NCI-H1694 treated with DMSO at 0.1 percent for 48 hours (cell line): ENCODE measurements at places on chromosomes 11 and 22.

DNA sequence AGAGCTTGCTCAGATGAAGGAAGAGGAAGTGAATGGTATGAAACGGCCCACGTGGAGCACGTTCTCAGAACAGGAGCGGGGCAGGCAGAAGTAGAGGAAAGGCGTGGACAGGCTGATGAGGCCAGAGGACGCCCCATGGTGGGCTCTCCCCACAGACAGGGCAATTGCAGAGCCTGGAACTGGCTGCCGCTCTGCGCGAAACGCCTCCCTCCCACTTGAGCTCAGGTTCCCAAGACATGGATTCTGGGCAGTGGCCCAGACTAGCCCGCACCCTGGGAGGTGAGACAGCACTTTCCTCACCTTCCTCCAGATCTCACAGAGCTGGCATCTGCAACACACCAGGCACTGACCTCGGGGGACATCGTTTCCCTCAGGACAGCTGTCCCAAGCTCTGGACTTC lies 117.6 kb downstream of the PHF21B start:
- no peak for DNase-seq

DNA sequence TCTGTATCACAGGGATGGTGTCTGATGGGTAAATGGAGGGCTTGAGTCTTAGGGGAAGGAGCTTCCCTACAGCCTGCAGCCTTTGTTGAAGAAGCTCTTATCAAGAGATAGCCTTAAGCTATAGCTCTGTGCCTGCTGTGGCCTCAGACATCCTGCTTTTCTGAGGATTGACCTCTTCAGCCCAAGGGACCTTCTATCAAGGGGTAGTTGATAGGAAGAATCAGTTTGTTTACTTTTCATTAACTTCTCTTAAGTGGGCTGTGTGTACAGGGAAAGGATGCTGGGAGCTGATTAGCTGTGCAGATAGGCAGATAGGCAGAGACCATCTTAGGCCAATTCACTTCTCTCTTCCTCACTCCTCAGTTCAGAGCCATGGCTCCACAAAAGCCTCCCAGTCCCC lies 151.8 kb upstream of the CADM1 start:
- no peak for DNase-seq

DNA sequence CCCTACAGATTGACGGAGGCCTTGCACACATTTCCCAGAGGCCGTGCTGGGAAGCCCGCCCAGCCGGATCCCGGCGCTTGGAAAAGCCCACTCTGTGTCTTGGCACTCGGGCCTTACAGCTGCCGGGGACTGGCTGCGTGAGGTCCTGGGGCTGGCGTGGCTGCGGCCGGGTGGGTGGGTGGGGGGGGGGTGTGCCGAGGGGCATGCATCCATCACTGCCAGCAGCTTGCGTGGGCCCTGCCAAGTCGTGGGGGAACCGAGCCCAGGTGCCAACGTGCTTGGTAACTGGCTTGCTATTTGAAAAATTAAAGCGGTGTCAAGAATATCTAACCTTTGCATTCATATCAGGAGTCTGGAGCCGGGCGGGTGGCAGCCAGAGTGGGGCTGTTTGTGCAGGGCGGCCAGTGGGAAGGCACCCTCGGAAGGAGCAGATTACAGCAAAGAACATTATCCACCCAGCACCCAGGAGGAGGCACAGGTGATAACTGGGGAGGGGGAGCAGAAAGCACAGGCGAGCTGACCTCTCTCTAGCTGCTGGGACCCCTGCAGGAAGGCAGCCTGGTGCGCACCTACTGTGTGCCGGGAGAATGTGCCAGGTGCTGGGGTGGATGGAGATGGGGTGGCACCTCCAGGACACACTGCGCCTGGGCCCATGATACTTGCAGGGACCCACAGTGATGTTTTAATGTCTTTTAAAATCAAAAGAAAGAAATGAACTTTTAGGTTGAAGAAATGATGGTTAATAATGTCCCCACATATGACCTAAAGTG lies 28.5 kb upstream of the SMIM38 start:
- no peak for DNase-seq

DNA sequence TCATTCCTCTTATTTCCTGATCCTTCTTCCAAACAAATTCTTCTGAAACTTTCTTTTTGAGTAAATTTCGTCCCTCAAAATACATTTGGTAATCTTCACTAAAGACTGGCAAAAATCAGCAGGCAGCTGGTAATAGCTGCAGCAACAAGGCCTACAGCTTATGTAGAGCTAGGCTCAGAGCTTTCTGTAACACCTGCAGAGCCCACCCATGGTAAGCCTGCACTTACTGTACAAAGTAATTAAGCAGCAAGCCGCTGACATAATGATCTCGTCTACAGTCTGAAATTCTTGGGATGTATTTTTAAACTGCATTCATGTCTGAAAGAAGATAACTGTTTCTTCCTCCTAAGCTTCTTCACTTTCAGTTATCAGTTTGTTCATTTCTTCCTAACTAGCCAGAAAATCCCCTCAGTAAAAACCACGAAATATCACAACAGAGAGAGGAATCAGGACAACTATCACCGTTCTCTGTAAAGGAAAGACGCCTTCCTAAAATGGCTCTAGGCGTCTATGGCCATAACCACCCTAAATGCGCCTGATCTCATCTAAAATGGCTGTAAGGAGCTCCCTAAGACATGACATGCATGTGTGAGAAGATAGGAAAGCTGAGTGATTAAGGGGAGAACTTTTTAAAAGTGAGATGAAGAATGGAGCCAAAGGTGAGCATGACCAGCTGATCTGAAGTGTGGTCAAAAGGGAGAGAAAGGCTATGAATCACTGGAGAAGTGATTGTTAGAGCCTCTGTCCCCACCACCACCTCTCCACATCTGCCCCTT lies 56.2 kb downstream of the DENND5A start:
- no peak for DNase-seq

DNA sequence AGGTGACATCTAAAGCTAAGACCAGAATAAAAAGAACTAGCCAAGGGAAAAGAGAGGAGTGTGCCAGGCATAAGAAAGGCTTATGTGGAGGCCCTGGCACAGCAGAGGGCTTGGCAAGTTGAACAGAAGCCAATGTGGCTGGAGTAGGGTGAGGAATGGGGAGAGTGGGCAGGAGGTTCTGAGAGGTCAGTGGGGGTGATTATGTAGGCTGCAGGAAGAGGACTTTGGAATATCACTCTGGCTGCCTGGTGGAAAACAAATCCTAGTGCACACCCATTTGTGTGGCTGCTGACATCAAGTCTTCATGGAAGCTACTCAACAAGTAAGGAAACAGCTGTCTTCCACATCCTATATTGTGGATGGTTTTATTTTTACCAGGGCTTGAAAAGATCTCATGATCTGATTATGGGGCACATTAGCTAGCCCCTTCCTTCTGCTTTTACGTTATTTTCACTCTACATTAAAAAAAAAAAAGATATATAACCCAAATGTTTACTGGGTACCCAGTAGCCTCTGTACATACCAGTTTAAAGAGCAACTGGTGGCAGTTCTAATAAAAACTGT lies 3.4 kb downstream of the MRPL16 start:
- DNase-seq: no peak
